CD4-positive, alpha-beta T cell treated with Interleukin-6 at 100 ng/mL for 8 hours (primary cell): ENCODE measurements at places on chromosomes 1 and 21.
A peak's percentile ranks its signal among the peaks of the same experiment; 100 is the strongest.

- peak; percentile 59 for DNase-seq
These were observed 38.1 kb downstream of the TNFRSF9 start for GRCh38 chr1:7902478-7903085.

GRCh38 chr21:42381347-42381984 lies 14.4 kb downstream of the TMPRSS3 start:
- DNase-seq: peak; percentile 43

GRCh38 chr1:15702722-15703550 lies 18.8 kb downstream of the PLEKHM2 start:
- no peak for DNase-seq

DNA sequence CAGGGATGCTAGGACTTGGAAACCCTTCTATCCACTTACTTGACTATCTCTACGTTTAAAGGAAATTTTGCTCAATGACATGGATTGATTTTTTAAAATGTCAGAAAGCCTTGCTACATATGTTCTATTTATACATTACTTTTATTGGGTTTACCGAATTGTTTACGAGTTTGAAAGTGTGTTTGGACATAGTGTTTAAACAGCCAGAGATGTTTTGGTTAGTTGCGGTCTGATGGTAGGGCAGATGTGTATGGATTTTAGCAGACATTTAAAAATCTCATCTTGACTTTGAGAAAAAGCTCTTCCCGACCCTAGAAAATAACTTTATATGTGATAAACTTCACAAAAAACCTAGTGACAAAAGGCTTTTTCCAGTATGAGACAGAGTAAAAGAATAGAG lies 513.7 kb downstream of the PLA2G4A start:
- DNase-seq: no peak

DNA sequence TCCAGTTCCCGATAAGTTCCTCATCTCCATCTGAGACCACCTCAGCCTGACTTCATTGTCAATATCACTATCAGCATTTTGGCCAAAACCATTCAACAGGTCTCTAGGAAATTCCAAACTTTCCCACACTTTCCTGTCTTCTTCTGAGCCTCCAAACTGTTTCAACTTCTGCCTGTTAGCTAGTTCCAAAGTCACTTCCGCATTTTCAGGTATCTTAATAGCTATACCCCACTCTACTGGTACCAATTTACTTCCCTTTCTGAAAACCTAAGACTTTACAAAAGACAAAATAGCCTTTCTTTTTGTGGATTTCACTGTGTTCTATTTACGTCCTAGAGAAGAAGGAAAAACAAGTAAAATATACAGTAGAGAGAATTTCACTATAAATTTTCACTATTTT lies 147.0 kb upstream of the FMN2 start:
- DNase-seq: no peak
